ENCODE measurements at places on chromosomes 16 and 17.
A peak's percentile ranks its signal among the peaks of the same experiment; 100 is the strongest.

DNA sequence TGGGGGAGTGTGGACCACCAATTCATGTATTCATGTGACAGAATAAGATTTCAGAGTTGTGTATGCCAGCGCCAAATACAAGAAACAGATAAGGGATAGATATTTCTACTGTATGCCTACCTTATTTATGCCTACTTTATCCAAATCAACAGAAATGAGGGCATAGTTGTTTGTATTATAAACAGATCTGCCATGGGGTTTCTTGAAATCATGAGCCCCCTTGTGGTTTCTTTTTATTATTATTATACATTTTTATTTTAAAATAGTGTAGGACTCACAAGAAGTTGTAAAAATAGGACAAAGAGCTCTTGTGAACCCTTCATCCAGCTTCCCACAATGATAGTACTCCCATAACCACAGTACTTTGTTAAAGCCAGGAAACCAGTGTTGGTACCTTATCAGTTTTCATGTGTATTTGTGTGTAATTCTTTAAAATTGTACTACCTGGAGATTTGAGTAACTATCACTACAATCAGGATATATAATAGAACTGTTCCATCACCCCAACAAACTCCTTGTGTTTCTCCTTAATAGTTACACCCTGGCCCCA lies 229.4 kb downstream of the CCDC182 start:
- no peak for DNase-seq

DNA sequence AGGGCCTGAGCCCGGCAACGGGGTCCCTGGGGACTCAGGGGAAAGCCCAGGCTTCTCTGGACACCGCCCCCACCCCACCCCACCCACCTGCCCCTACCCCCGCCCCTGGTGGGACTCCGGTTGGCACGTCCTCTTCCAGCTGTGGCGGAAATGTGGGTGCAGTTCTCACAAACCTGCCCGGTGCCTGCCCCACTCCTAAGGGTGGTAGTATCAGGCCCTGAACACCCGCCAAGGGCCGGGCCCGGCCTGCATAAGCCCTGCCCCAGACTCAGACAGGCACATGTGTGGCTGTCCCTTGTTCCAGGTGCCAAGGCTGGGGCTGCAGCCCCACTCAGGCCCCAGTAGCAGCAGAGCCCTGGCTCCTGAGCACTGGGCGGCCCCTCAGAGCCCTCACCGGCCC lies 58.1 kb downstream of the ACTG1 start:
- no peak for DNase-seq

DNA sequence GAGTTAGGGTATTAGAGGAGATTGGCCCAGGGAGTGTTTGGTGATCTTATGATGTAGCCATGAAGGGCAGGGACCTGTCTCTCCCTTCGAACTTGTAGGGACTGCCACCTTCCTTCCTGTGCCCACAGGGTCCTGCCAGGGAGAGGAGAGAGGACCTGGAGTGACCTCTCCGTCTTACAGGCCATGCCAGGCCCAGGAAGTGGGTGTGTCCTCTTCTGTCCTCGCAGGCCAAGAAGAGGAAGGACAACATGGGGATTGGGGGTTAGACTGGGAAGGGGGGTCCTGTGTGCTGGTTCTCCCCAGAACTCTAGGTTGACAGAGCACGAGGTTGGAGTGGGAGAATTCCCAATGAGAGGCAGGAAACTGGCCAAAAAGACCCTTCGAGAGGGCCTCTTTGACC lies 43.4 kb upstream of the TAC4 start:
- DNase-seq: peak; percentile 25

DNA sequence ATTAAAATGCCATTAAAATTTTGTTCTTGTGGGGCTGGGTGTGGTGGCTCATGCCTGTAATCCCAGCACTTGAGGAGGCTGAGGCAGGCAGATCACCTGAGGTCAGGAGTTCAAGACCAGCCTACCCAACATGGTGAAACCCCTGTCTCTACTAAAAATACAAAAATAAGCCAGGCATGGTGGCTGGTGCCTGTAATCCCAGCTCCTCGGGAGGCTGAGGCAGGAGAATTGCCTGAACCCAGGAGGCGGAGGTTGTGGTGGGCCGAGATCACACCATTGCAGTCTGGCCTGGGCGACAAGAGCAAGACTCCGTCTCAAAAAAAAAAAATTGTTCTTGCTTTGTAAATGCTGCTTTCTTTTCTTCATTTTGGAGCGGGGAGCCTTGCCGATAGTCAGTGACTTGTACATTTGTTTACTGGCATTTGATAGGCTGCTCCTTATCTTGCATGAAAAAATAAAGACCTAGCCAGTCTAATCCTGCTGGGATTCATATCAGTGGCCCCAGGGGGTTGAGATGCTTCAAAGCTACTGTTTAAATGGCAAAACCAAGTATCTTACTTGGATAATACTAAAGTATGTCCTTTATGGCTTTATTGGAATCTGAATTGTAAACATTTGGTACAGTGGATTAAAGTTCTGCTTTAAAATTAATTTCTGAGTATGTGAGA lies 3.3 kb upstream of the CLTC start:
- no peak for DNase-seq

DNA sequence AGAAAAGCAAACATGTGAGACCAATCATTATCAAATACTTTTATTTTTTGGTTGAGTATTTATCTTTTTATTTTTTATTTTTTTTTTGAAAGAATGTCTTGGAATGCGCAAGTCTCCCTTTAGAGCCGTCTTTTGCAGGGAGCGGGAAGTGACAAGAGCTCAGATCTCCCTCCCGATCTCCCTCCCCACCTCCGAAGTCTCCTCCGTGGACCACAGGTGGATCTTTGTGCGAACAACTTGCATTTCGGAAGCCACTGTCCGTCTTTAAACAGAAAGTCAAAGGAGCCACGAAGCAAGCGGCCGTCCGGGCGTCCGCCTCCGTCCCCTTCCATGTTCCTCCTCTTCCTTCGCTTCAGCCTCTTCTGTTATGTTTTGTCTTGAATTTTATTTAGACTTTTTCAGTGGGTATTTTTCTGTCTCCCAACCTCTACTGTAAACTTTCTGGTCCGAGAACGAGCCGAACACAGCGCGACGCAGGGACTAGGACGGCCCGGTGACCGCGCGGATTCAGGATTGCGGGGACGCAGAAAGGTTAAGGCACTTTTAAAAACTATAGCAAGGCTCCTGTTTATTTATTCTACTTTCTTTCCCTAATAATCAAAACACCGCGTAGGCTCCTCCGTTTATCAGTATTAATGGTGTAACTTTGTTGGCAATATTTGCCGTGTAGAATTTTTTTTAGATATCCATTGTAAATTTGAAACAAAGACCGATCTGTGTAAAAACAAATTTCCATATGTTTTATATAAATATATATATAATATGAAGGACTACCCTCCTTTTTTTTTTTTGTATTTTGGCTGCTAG lies 3.3 kb downstream of the FOXF1 start:
- no peak for DNase-seq

- DNase-seq: no peak
Observed at GRCh38 chr16:84513123-84513522, 8.7 kb upstream of the MEAK7 start.

DNA sequence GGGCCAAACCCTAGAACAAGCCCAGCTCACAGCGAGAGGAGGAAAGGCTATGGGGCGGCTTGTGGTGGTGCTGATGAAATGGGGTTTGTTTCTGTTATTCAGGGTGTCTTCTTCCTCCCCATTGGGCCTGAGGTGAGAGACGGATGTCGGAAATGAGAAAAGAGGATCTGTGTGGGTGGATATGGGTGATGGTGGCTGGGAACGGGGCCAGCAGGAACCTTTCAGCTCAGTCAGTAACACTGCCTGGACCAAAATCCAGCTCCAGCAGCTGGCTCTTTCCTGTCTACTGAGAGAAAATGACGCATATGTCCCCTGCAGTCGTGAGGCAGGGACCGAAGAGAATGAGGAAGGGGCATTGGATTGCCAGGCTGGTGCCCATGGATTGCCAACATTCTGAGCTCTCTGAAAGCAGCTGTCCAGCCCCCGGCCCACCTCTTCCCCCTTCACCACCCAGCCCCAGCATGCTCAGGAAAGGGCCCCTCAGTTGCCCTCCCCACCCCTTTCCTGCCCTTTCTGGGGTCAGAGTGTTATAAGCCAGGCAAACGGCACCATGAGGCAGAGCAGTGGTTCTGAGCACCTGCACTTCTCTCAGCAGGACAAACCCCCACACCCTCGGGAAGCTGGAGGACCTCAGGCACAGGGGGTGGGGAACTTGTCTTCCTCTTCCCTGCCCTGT lies 4.0 kb downstream of the MYH3 start:
- DNase-seq: peak; percentile 72

All from inflammatory macrophage (primary cell).